Pancreas (tissue), 10 donors: ENCODE measurements at places on chromosomes 7 and 10. TPM values are rescaled to one million over a fixed set of nuclear protein-coding genes. Genes with fewer than 3 reads are reported as not detected.

DNA sequence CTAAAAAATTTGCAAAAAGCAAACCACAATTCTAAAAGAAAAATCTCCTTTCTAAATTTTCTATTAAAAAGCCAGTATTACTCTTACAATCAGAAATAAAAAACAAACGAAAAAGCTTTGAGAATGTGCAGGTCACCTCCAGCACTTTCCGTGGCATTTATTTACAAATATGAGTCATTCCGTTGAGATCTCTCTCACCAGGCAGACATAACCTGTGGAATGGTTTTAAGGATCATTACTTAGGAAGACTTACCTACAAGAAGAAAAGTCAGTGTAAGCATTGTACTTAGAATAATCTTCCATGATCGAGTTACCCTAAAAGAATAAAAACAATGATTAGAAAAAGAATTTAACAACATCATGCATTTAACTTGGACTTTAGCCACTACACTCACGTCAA, 3.3 kb downstream of the SUN3 start:
- DNase-seq, result no peak

DNA sequence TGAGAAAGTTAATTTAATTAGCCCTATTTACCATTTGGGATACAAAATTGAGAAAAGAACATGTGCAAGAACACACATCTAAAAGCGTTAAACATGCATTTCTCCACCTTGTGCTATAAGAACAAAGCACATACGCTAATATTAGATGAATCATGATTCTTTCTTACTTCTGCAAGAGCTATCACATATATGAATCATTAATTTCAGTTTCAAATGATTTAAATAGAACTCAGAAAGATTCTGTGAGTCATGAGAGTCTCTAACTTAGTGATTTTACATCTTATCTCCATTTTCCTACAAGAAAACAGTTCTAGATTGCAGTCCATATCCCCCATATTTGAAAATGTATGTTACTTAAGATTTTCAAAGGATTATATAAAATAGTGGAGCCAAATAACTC, 173.9 kb downstream of the RNLS start:
- DNase-seq, result no peak

The VCL gene
- total RNA-seq, result 37.8 TPM

The CCDC172 gene
- total RNA-seq, result not detected

DNA sequence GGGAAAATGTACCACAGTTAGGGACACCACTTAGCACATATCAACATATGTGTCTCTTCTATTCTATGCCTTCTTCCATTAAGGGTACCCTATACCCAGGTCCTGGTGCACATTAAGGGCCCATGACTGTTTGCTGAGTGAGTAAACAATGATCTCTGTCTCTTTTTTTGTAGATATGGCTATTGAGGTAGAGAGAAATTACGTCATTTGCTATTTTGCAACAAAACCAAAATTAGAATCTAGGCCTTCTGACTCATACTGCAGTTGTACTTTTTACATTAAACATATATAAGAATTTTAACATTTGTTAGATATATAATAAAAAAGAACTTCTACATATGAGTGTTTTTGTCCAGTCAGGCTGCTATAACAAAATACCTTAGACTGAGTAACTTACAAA, 683.2 kb upstream of the LRRN3 start:
- DNase-seq, result no peak

GRCh38 chr10:96840841-96841518, 8.9 kb downstream of the LCOR start:
- DNase-seq, result no peak

- DNase-seq, result no peak
Measured at GRCh38 chr7:130090745-130091532, 20.6 kb downstream of the KLHDC10 start.

GRCh38 chr7:136859803-136860202, 8.6 kb upstream of the CHRM2 start:
- no peak for DNase-seq

The ZNF783 gene
- total RNA-seq, result 4.7 TPM

DNA sequence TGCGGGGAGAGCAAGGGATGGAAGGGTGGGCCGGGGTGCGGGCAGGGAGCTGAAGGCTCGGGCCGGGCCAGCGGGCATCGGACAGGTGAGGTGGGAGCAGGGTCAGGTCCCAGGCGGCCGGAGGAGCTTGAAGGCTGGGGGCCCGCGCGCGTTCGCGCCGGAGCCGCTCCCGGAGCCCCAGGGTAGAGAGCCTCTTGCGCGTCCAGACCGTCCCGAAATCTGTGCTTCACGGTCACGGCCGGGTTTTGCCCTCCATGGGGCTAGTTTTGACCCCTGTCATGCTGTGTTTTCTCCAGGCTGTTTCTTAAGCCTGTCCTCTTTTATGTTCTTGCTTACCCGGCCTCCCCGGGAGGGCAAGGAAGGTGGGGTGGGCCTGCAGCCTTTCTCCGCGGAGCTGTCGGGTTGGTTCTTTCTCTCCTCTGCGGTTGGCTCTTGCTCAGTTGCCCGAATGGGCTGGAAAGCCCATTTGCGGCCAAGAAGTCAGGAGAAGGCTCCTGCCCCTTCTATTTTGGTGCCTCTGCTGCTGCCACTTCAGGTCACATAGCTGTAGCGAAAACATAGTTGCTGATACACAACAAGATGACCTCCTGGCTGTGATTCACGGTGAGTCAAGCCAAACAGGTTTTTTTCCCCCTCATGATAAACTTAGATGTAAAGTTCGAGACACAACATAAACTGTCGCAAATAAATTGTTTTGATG, 650 bp downstream of the UBE2D1 start:
- peak; percentile 14 for DNase-seq

The AOAH gene
- 0.79 TPM for total RNA-seq

The WDR11 gene
- total RNA-seq, result 30.5 TPM

The CHST3 gene
- total RNA-seq, result 4.0 TPM

DNA sequence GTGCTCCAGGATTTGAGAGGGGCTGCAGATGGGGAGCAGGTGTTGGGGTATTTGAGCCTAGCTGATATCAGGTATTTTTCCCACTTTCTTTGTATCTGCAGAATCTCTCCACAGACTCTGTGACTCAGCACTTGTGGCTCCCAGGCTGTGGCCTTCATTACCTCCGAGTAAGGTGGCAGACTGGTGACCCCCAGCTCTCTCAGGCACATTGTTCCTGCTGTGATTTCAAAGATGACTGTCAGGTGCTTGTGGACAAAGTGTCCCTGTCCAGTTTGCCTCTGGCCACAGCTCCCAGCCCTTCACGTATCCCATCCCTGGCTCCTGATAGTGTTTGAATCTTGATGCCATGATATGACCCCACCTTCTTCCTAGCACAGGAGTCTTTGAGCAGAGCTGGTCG, 396.8 kb upstream of the PODXL start:
- no peak for DNase-seq

- DNase-seq, result peak; percentile 68
Measured at GRCh38 chr7:74324531-74325209, 35.5 kb downstream of the CLIP2 start.

DNA sequence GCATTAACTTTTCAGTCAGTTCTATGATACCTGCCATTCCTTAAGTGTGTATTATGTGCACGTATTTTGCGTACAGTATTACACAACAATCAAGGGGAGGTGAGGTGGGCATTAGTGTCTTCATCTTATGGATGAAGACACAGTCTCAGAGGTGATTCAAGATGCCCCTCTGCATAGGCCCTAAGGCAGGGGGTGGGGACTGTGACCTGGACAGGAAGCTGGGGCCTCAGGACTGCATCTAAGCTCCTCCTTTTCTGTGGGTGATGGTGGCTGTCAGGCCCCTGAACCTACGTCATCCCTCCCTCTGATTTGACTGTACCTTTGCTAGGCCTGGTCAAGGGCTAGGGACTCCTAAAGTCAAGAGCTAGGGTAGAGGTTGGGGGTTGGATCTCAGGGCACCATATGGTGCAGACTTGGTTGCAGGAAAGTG, 38.9 kb downstream of the HK1 start:
- no peak for DNase-seq

DNA sequence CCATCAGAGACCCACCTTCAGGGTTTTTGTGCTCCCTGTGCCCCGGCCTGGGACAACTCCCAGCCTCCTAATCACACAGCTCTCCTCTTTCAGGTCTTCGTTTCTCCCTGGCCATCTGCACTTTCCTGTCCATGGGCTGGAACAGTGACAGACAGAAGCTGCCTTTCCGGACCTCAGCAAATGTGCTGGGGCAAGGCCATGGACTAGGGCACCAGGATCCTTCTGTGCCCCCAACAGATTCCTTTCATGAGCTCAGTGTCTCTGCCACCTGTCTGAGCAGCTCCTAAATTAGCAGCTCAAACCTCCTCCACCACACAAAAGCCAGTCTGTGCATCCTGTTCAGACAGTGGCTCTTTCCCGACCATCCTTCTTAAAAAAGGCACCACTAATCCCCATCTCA, 41.9 kb upstream of the FRMD4A start:
- DNase-seq, result no peak

- no peak for DNase-seq
Measured at GRCh38 chr7:36191292-36191920, 38.4 kb downstream of the EEPD1 start.

The TSPAN15 gene
- total RNA-seq, result 49.2 TPM

The GRB10 gene
- total RNA-seq, result 120 TPM

GRCh38 chr7:14403587-14403986, 414.1 kb upstream of the ETV1 start:
- no peak for DNase-seq

DNA sequence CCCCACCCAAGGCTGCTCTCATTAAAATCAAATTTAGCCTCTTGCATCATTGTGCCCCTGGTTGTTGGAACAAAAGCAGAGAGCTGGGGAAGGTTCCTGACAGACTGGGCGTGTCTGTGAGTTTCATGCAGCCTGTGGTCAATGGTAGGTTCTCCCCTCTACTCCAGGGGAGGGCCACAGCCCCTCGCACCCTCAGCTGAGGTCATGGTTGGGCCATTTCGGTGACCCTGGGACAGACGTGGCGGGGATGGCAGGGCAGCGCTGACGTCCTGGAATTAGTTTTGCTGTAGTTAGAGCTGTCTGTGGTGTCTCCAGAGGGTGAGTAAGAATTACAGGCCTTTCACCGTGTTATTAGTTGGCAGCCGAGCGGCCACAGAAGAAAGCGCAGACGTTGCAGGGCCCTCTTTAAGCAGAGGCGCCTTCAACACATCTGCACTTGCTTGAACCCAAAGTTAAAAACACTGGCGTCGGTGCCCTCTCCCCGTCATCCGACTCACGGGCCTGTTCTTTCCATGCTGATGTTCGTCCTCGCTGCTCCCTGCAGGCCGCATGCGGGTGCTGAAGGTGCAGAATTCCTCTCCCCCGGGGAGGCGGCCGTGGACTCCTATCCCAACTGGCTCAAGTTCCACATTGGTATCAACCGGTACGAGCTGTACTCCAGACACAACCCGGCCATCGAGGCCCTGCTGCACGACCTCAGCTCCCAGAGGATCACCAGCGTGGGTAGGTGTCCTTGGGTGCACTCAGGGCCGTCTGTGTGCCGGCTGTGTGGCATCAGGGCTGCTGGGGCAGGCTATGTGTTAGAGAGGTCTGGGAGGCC, 2.8 kb downstream of the FAM20C start:
- DNase-seq, result no peak

DNA sequence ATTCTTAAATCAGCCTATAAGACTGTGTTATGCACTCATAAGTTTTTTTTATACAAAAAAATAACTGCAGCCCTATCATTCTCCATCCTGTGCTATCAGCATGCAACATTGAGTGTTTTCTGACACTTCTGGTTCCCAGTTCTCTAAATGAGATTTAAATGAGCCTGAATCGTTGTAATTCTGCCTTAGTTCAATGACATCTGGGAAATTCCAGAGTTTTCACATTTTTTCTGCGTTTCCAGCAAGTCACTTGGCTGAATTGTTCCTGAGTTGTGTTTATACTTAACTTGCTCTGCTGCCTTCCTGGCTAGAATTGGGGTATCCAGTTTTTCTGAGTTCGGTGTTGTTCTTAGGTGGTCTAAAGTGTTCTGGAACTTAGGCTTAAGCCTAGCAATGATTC, 636.1 kb upstream of the FZD8 start:
- DNase-seq, result no peak

GRCh38 chr7:127726476-127726875, 74.5 kb downstream of the SND1 start:
- DNase-seq, result no peak

DNA sequence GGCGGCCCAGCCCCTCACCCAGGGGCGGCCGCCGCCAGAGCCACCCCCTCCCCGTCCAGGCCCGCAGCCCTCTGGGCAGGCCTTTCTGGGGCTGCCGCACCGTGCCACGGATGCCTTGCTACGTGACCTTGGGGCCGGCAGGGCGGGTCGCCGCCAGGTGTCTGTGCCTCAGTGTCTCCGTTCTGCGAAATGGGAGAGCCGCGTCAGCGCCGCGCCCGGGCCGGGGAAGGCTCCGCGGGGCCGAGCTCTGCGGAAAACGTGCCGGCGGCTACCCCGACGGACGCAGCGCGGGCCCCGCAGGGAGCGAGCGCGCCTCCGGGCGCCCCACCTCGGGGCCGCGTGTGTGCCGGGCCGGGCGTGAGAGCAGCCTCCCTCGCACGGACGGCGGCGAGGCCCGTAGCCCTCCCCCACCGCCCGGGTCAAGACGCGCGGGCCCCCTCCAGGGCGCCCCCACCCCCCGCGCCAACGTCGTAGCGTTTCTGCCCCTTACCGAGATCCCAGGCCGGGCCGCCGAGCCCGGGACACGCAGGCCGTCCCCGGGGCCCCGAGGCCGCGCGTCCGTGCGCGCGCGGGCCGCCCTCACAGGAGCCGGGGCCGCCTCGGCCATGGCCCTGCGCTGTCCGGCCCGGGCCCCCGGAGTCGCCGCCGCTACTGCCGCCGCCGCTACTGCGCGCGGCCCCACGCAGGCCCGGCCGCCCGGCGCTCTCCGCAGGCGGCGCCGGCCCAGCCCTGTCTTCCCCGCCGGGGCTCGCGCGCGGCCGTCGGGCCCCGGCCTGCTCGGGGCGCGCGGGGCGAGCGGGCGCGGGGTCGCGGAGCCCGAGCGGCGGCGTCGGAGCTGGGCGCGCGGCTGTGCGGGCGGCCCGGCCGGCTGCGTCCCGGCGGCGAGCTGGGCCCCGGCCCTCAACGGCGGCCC, 1.1 kb downstream of the ZNF777 start:
- peak; percentile 74 for DNase-seq

DNA sequence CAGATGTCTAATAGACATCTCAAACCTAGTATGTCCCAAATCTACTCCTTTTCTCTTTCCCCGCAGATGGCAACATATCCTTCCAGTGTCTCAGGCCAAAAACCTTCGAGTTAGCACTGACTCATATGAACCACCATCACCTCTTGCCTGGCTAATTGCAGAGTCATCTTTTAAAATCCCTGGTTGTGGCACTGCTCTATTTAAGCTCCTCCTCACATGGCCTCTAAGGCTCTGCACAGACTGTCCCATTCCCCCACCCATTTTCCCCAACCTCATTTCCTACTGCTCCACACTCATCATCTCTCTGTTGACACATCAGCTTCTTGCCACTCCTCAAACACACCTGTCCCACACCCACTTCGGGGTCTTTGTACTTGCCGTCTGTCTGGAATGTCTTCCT, 16.8 kb upstream of the HBP1 start:
- no peak for DNase-seq

- no peak for DNase-seq
Measured at GRCh38 chr10:10800961-10801360, 216.7 kb upstream of the CELF2 start.

The C7orf57 gene
- total RNA-seq, result not detected

DNA sequence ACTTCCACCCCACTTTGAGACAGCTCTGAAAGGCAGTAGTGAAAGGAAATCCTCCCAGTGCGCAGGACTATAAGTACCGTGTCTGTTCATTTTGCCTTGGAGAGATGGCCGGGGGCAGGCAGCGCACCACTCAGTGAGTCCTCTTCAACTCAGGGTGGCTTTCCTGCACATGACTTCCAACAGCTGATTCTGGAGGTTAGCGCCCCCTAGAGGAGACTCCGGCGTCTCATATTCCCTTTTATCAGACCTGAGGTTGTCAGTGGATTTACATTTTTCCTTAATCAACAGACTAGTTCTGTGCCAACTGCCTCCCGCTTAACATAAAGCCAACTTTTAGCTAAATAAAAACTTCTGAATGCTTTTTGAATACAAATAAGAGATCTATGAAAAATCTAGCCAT, 101.0 kb downstream of the HERPUD2 start:
- DNase-seq, result no peak
